ENCODE measurements at places on chromosomes 16 and 17.

- DNase-seq, result no peak
Observed at GRCh38 chr17:559551-560431, 154.8 kb downstream of the VPS53 start.

- no peak for DNase-seq
Observed at GRCh38 chr16:11423315-11424117, 78.3 kb downstream of the RMI2 start.

GRCh38 chr16:57179215-57179828 lies 6.5 kb downstream of the PSME3IP1 start:
- DNase-seq, result no peak

DNA sequence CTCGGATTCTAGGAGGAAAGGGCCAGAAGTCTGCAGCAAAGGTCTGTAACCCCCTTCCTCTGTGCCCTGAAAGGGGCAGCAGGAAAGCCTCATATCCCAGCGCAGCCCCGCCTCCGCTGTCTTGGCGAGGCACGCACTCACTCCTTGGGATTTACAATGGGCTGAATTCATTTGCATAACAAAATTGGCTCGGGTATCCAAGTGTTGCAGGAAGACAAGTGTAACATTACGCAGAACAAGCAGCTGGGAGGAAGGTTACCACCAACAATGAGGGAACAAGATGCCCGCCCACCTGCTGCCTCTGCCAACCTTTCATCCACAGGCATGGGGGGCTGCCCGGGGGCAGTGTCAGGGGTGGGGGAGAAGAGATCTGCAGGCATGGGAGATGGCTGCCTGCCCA lies 130.4 kb downstream of the MRM1 start:
- no peak for DNase-seq

- DNase-seq, result no peak
Observed at GRCh38 chr17:34578656-34579016, 746 bp upstream of the TMEM132E start.

- DNase-seq, result no peak
Observed at GRCh38 chr16:86968866-86969265, 348.3 kb downstream of the C16orf95 start.

DNA sequence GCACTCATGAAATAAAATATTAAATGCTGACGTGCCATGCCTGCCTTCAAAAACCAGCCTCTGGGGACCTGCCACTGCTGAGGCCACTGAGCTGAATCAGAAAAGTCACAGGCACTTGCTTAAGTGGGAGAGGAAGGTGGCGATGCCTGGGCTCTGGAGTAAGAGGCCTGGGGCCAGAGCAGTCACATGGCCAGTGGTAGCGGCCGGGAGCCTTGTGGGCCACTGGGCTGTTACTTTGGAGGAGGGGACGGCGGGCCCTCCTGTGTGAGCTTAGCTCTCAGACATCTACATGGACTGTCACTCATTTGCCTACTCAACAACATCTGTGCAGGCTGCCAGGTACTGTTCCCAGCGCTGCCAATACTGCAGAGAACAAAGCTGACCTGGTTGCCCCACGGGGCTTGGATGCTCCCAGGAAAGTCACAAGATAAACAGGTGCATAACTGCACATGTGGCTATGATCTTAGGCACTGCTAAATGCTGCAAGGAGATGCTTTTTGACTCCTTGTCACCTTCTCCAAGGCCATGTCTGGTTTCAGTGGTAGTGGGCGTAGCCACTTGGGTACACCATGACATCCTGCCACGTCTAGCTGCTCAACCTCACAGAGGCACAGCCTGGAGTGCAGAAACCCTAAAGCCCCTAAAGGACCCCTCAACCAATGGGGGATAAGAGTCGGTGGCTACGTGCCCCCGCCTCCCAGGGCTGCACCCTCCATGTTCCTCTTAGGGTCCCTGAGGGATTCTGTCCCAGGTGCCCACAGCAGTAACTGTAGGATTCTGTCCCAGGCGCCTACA lies 11.6 kb downstream of the COTL1 start:
- DNase-seq, result no peak

DNA sequence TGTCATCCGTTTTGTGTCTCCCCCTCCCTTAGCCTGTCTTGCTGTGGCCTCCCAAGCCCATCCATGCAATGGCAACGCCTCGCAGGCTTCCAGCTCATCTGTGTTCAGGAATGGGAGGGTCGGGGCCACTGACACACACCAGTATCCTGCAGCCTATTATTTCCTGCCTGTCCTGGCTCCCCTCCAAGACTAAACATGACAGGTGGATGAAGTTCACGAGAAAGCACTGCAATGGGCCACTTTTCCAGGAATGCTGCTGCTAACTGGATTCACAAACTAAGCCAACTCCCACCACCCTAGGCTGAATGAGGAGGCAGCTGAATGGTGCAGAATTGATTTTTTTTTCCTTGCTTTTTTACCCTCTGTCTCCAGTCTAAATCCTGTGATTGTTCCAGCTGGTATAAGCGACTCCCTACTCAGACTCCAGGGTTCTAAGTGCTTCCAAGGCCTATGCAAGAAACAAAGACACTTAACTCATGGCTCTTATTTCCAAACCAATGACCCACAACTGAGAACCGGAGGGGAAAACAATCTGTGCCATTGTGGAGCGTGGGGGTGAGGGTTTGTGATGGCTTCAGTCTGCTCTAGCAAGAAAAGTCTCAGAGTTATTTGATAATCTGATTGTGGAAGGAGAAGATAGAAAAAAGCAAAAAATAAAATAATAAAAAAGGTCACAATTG lies 23.3 kb downstream of the TMEM100 start:
- no peak for DNase-seq

GRCh38 chr17:60729854-60730253 lies 52.2 kb downstream of the BCAS3 start:
- DNase-seq, result no peak

GRCh38 chr17:49497148-49498028 lies 2.3 kb downstream of the NGFR start:
- no peak for DNase-seq

All from activated CD8-positive, alpha-beta memory T cell treated with anti-CD3 and anti-CD28 coated beads for 1 hour (primary cell).